ENCODE measurements at places on chromosomes 3 and 15.

- DNase-seq: no peak
These were observed 66.0 kb upstream of the LRRFIP2 start for GRCh38 chr3:37240170-37240945.

DNA sequence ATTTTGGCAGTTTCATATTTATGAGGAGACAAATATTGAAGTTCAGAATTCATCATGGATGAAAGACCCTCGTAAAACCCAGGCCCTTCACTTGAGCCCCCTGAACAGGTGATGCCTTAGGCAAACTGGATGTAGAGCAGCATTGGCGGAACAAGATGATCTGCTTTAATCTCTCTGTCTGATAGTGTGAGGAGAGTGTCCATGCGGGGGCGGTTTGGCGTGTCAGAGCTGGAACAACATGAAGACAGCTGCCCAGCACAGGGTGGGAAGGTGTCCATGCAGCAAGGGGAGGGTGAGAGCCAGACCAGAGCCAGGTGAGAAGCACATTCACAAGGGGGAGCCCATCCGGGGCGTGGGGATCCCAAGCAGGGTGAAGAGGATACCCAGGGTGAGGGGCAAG is 31.8 kb upstream of the ANP32A start:
- no peak for DNase-seq

- no peak for DNase-seq
These were observed 495.5 kb downstream of the NLGN1 start for GRCh38 chr3:173893066-173893465.

- DNase-seq: no peak
These were observed 656 bp downstream of the SLMAP start for GRCh38 chr3:57756528-57757401.

DNA sequence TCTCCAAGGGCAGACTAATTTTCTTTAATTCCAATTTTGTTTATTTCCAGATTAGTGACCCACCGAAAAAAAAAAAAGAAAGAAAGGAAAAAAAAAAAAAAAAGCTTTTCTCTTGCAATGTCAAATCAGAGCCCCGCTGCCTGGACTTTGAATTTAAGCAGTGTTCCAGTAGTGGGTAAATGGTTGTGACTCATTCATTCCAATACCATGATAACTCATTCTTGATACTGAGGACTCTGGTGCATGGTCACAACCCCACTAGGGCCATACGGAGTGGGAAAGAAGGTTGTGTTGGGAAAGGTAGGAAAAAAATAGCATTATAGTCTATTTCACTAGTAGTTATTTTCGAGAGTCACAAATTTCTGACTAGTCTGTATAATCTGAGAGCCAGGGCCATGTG is 59.1 kb upstream of the COL8A1 start:
- DNase-seq: no peak
